ENCODE measurements at places on chromosomes 7 and 10.

GRCh38 chr10:22658745-22659410, 55.5 kb downstream of the PIP4K2A start:
- DNase-seq, result no peak

DNA sequence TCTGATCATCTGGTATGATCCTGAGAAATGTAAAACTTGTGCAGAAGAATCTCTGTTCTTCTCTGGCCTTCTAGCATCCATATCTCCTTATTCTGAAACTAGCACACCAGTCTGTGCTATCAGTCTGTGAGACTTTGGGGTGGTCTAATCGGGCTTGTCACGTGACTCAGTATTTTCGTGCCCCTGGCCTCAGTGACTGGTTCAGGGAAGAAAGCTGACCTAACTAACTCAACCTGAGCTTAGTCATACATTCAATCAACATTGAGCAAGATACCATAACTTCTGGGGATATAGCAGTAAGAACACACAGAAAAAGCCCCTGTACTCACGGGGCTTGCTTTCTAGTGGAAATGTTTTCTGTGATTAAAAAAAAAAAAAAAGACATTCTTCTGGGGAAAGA, 109.3 kb downstream of the DKK1 start:
- DNase-seq, result no peak

DNA sequence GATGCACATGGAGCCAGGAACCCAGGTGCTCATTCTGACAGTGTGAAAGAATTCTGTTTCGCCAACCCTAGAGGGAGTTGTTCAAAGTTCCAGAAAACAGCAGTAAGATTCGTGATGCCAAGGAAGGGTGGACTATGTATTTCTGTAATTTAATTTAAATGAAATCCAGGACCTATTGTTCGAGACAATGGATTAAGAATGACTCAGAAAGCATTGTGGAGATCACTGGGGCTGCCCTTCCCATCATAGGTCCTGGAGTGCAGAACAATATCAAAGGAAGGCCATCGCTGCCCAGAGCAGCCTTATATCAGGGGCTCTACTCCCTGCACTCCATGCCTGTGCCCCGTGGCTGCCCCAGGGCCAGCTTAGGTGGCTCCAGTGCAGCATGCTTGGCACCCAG, 32.1 kb upstream of the CALD1 start:
- no peak for DNase-seq

- DNase-seq, result no peak
These were observed 438.1 kb upstream of the NRP1 start for GRCh38 chr10:33772370-33773252.

GRCh38 chr7:23106823-23107663, 1.5 kb downstream of the KLHL7 start:
- DNase-seq, result no peak

DNA sequence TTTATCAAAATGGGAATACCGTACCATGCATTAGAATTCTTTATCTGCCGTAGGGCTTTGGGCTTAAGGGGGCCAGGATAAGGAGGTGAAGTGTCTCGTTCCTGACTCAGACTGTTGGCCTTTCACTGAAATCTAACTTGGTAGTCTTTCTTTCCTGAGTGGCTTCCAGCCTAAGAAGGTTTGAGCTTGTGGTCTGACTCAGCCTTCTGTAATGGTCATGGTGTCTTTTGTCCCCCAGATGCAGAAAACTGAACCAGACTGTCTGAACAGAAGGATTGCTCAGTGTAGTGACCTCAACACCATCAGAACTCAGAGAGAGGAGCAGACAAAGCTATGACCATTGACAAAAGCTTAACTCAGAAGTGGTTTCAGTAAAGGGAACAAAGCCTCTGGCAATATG, 39.5 kb downstream of the WNT2 start:
- DNase-seq, result no peak

GRCh38 chr7:138948403-138948802, 32.8 kb downstream of the KIAA1549 start:
- no peak for DNase-seq

- DNase-seq, result peak; percentile 16
These were observed 337.5 kb upstream of the KCND2 start for GRCh38 chr7:119935418-119936025.

- DNase-seq, result no peak
These were observed 139.3 kb upstream of the ODAD2 start for GRCh38 chr10:28137907-28138880.

GRCh38 chr7:132135746-132136385, 440.4 kb downstream of the PLXNA4 start:
- DNase-seq, result no peak

- DNase-seq, result no peak
These were observed 294.4 kb upstream of the NEBL start for GRCh38 chr10:21191512-21191911.

DNA sequence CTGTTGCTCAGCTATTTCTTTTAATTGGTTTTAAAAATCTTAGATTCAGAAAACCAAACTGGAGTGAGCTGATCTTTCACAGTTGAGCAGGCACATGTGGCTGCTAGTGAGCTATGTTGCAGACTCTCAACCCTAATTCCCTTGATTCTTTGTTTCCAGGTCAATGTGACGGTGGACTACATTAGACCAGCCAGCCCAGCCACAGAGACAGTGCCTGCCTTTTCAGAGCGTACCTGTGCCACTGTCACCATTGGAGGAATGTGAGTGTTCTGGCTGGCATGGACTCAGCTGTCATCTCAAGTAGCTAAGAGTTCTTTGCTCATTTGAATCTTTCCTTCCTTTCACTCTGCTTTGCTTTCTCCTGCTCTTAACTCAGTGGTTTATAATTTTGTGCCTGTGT, 187.1 kb downstream of the LRRC4 start:
- no peak for DNase-seq

DNA sequence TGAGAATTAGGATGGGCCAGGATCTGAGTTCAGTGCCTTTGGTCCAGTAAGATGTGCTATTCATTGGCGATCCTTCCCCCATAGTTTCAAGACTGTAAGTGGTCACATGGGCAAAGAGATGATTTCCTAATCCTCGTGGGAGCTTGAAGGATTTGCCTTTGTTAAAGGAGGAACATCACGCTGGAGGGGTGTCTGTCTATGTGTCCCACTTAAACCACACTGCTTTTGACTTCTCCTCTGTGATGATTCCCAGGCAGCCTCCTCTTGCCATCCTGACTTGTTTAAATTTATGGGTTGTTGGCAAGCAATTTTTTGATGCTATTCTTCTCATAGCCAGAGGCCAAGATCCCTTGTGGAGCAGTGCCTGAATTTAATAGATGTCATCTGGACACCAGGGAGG, 154.0 kb downstream of the TCF7L2 start:
- no peak for DNase-seq

GRCh38 chr10:118012952-118013525, 33.7 kb downstream of the RAB11FIP2 start:
- DNase-seq, result no peak

DNA sequence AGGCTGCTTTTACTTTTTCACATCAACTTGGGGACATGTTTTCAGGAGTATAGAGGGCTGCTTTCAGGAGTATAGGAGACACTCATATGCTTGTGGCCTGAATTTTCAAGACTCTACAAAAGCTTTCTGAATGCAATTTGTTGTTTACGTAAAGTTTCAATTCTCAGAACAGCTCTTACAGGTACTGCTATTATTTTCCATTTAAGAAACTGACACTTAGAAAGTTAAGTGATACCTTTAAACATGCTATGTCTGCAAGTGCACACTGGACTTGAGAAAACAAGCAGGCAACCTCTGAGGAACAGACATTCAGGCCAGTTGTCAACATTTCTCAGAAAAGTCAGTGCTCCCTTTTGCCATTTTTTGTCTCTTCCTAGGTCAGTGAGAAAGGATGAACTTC, 70.0 kb upstream of the PHYHIPL start:
- DNase-seq, result no peak

DNA sequence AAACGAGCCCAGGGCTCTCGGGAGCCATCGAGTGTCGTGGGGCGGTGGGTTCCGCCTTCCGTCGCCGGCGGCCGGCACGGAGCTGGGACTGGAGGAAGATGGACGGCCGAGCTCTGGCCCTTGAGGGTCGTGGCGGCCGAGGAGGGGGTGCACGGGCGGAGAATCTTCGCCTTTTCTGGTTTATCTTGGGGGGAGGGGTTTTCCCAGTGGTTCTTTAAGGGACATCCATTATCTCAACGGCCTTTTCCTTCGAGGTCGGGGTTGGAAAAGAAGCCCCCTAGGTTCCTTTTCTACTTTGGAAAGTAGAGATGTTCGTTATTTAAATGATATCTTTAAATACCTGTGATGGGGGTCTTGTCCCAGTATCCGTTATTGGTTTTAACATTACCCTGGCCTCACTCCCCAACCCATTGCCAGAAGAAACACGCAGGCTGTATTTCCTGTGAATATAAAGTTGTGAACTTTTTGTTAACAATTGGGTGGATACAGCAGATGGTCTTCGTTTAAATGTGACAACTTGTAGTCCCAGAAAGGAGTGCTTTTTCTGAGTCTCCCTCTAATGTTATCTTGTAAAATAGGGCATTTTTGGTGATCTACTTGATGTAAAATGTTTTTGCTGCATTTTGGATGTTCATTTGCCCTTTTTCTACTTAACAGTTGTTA, 765 bp downstream of the CCAR1 start:
- DNase-seq, result no peak

GRCh38 chr10:42578019-42578418, 60.4 kb downstream of the ZNF33B start:
- no peak for DNase-seq

DNA sequence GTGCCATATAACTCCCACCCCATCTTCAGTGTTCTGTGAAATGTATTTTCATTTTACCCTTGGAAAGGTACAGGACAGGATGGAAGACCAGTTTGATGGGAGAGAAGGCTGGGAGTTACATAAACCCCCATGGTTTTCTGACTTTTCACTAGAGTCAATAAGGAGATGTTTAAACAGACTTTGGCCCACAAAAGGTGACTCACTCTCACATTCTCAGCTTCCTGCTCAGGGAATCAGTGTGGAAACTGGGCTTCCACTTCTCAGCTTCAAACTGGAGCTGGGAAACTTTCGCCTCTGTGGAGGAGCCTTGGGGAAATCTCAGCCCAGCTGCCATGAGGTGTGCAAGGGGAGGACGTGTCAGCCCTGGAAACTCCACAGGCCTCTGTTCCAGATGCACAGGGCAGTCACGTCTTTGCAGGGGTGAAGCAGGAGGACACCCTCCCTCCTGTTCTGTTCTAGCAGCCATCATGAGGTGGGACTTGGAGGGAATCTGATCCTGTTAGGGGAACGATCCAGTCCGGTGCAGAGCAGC, 560.5 kb upstream of the GALNT17 start:
- DNase-seq, result no peak

DNA sequence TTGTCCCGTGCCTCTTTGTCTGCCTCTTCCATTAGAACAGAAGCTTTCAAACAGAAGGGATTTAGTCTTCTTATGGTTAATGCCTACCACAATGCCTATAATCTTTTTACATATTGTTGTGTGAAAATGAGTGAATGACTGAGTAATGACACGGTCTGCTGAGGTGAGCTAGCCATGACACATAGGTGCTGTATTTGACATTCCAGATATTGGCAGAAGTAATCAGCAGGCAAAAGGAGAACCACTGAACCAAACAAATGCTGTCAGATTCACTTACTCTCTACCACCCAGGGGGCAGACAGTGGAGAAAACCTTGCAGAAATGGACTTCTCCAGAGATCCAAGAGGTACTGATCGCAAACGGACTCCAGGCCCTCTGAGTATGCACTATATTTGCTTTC, 377.2 kb upstream of the VWC2 start:
- no peak for DNase-seq

GRCh38 chr10:53839440-53840039, 961.5 kb downstream of the PCDH15 start:
- no peak for DNase-seq

DNA sequence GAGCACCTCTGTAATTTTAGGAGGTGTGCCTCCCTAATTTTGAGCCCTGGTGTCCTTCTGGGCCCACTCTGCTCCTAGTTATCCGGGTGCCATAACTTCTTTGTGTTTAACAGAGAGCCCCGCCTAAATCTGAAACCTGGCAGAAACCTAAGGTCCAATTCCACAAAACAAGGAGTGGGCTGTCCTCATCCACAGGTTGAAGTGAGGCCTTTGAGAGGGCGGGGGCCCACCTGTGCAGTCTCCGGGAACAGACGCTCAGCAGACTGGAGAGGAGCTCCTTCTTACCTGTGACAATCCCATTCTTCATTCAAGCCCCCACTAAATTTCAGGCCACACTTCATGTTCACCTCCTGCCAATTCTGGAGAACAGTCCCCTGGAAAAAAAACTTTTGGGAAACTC, 10.9 kb downstream of the TMEM72 start:
- DNase-seq, result no peak

GRCh38 chr7:92368741-92369140, 78.5 kb upstream of the GATAD1 start:
- no peak for DNase-seq

DNA sequence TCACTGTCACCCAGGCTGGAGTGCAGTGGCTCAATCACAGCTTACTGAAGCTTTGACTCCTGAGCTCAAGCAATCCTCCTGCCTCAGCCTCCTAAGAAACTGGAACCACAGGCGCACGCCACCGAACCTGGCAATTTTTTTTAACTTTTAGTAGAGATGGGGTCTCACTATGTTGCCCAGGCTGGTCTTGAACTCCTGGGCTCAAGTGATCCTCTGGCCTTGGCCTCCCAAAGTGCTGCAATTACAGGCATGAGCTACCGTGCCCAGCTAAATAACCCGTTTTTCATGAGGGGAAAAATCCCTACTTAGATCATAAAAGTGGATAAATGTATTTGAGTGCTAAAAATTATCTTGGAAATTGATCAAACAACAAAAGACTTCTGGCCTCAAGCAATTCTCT, 200.5 kb upstream of the IMMP2L start:
- no peak for DNase-seq

DNA sequence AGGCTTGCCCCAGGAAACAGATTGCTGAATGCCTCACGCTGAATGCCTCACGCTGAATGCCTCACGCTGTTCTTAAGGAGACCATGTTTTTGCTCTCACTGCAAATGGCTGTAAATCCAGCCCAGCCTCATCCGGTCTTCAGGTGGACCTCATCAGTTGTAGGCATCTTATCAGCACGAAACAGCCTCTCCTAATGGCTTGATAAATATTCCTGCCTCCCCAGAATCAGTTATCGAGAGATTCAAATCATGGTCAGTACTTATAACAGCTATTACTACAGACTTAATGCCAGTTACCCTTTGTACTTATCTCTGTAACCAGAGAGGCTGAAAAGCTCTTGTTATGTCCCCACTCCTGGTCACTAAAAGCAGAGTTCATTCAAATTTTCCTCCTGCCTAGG, 290.6 kb downstream of the FZD1 start:
- no peak for DNase-seq

- DNase-seq, result no peak
These were observed 86.3 kb downstream of the PALS2 start for GRCh38 chr7:24659505-24659904.

DNA sequence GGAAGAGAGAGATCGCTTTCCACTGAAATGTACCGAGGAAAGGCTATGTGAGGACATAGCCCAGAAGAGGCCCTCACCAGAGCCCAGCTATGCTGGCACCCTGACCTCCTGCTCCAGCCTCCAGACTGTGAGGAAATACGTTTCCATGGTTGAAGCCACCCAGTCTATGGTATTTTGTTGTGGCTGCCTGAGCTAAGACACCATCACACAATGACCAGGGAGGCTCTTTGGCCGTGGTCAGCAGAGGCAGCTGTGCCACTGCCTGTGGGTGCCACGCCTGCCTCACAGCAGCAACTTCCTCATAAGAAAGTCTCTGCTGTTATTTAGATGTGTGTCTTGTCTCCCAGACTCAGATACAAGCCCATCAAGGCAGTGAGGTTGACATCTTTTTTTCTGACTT, 182.7 kb upstream of the PLXNA4 start:
- DNase-seq, result no peak

All from NCI-H2171 (cell line).